Hepatocyte (in vitro differentiated cells): ENCODE measurements at places on chromosomes 1 and 21. TPM values are rescaled to one million over a fixed set of nuclear protein-coding genes. Genes with fewer than 3 reads are reported as not detected.

GORAB gene
- total RNA-seq: 13.7 and 16.9 TPM in 2 replicates

GRCh38 chr1:77639056-77639455 is 43.4 kb downstream of the ZZZ3 start:
- no peak for DNase-seq

DNA sequence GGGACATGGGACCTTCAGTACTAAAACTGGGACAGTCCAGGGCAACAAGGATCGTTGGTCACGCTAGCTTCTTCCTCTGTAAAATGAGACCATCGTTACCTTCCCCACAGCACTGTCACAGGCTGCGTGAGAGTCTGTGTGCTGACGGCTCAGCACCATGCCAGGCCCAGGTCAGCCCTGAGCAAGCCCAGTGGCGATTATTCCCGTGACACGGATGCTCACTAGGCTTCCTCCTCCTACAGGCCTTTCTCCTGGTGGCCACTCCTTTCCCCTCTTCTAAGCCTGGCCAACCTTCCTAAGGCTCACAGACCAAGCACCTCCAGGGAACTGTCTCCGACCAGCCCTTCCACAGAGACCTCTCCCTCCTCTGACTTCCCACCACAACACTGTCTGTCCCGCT is 69.3 kb upstream of the RUNX3 start:
- DNase-seq: no peak

DNA sequence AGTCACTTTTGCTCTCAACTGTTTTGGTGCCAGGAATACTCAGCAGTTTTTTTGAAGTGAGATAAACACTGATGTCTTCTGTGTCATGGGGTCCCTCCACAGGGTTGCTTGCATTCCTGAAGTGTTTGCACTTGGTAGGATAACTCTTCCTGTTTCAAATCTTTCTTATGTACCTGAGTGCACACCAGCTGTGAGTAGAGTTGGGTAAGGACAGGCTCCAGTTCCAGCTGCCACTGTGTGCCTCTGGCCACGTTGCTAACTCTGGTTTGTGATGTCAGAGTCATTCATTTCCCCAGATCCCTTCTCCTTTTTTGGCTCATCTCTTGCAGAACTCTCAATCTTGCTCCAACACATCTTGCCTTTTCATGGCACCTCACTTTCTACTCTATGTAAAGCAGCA is 356.3 kb upstream of the B3GALT2 start:
- peak; percentile 25 for DNase-seq

DNA sequence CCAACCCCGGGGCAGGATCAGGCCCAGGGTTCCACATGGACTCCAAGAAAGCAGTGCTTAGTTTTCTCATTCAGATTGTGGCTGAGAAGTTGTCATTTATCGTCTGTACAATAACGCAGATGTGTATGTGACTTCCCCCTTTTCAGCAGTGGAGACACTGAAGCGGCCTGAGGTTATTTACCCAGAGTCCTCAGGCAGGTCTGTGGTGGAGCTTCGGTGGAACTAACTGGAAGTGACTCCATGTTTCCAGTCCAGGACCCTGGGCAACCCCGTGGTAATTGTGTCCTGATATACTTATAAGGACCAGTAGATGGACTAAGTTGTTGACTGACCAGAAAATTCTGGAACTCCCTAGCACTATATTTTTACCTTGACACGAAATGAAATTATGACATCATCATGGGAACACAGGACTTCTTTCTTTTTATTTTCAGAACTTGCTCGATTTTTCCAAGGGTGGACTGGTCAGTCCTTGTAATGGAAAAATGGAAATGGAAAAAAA is 1.0 kb upstream of the IER5 start:
- DNase-seq: no peak

GNG4 gene
- 4.8 and 6.1 TPM in 2 replicates for total RNA-seq

GRCh38 chr1:193105821-193106177 is 585 bp upstream of the GLRX2 start:
- no peak for DNase-seq

- DNase-seq: no peak
Measured at GRCh38 chr1:31583082-31583994, 7.0 kb downstream of the TINAGL1 start.
